ENCODE measurements at places on chromosomes 5 and 9. TPM values are rescaled to one million over a fixed set of nuclear protein-coding genes. Genes with fewer than 3 reads are reported as not detected.

KIAA0825 gene
- total RNA-seq: 7.3 TPM

PCDHB8 gene
- total RNA-seq: not detected

C8G gene
- total RNA-seq: not detected

LRRC19 gene
- total RNA-seq: not detected

TMC1 gene
- not detected for total RNA-seq
